Suprapubic skin (tissue), 4 donors: ENCODE measurements at places on chromosomes 12 and 14. TPM values are rescaled to one million over a fixed set of nuclear protein-coding genes. Genes with fewer than 3 reads are reported as not detected.

Gene MUCL1
- 1,530 TPM for total RNA-seq

Gene ARG2
- 3.5 TPM for total RNA-seq

Gene GZMH
- total RNA-seq: not detected

Gene INSM2
- total RNA-seq: not detected

Gene YY1
- 48.4 TPM for total RNA-seq

Gene NGB
- not detected for total RNA-seq

Gene CYP27B1
- 1.4 TPM for total RNA-seq

Gene PIK3C2G
- 28.6 TPM for total RNA-seq

Gene SLC25A21
- total RNA-seq: not detected

Gene ASCL1
- total RNA-seq: not detected

Gene ENDOU
- total RNA-seq: 36.1 TPM

Gene RERGL
- 2.1 TPM for total RNA-seq

Gene ARHGAP9
- 7.4 TPM for total RNA-seq

Gene RIN3
- total RNA-seq: 10.1 TPM

Gene TAS2R50
- 0.89 TPM for total RNA-seq
